Tracheal epithelial cell (primary cell): ENCODE measurements at places on chromosomes 4 and X. TPM values are rescaled to one million over a fixed set of nuclear protein-coding genes. Genes with fewer than 3 reads are reported as not detected.

Gene SRPK3
- total RNA-seq: under 0.01 and 0.43 TPM in 2 replicates

Gene AKAP4
- not detected in 2 replicates for total RNA-seq

Gene CLTRN
- 0.48 and 0.85 TPM in 2 replicates for total RNA-seq

Gene SLC34A2
- 0.21 and 3.6 TPM in 2 replicates for total RNA-seq

Gene NXT2
- 12.3 and 14.7 TPM in 2 replicates for total RNA-seq

Gene SHROOM3
- total RNA-seq: 16.0 and 28.4 TPM in 2 replicates

Gene DIAPH2
- total RNA-seq: 12.4 and 13.7 TPM in 2 replicates

Gene FREM3
- under 0.01 TPM in 1 of 2 replicates, not detected in the other for total RNA-seq

Gene HS3ST1
- total RNA-seq: 2.3 and 6.5 TPM in 2 replicates

Gene CXorf49
- total RNA-seq: 0.24 TPM in 1 of 2 replicates, not detected in the other

Gene HSFX1
- 0.48 and 0.85 TPM in 2 replicates for total RNA-seq

Gene TMPRSS11D
- 0.96 and 3.2 TPM in 2 replicates for total RNA-seq

Gene AKAP14
- 0.64 TPM in 1 of 2 replicates, not detected in the other for total RNA-seq

Gene ARX
- total RNA-seq: not detected in 2 replicates

Gene C1QTNF7
- 0.24 TPM in 1 of 2 replicates, not detected in the other for total RNA-seq

Gene TBX22
- not detected in 2 replicates for total RNA-seq

Gene TMPRSS11B
- under 0.01 and 0.21 TPM in 2 replicates for total RNA-seq

Gene GLUD2
- 0.72 and 0.85 TPM in 2 replicates for total RNA-seq

Gene PAGE4
- not detected in 2 replicates for total RNA-seq

Gene MCTS1
- 37.4 and 42.0 TPM in 2 replicates for total RNA-seq

Gene SH3RF1
- total RNA-seq: 10.8 and 10.9 TPM in 2 replicates

Gene GASK1B
- total RNA-seq: 2.8 and 3.1 TPM in 2 replicates

Gene VGLL1
- 0.43 and 1.4 TPM in 2 replicates for total RNA-seq

Gene PCYT1B
- total RNA-seq: 0.24 and 0.43 TPM in 2 replicates

Gene ADH1B
- not detected in 2 replicates for total RNA-seq

Gene TMEM144
- 3.9 and 5.3 TPM in 2 replicates for total RNA-seq

Gene FUNDC2
- 42.4 and 60.7 TPM in 2 replicates for total RNA-seq

Gene CSN2
- total RNA-seq: not detected in 2 replicates

Gene RAB9B
- total RNA-seq: under 0.01 TPM in 1 of 2 replicates, not detected in the other

Gene MAGEB16
- not detected in 2 replicates for total RNA-seq

Gene MAGEB17
- not detected in 2 replicates for total RNA-seq

Gene GAGE12J
- total RNA-seq: not detected in 2 replicates

Gene STBD1
- total RNA-seq: 7.9 and 16.9 TPM in 2 replicates

Gene POF1B
- total RNA-seq: 4.6 and 4.9 TPM in 2 replicates
